Fibroblast of skin of back (primary cell): ENCODE measurements at places on chromosomes 12 and 14.

DNA sequence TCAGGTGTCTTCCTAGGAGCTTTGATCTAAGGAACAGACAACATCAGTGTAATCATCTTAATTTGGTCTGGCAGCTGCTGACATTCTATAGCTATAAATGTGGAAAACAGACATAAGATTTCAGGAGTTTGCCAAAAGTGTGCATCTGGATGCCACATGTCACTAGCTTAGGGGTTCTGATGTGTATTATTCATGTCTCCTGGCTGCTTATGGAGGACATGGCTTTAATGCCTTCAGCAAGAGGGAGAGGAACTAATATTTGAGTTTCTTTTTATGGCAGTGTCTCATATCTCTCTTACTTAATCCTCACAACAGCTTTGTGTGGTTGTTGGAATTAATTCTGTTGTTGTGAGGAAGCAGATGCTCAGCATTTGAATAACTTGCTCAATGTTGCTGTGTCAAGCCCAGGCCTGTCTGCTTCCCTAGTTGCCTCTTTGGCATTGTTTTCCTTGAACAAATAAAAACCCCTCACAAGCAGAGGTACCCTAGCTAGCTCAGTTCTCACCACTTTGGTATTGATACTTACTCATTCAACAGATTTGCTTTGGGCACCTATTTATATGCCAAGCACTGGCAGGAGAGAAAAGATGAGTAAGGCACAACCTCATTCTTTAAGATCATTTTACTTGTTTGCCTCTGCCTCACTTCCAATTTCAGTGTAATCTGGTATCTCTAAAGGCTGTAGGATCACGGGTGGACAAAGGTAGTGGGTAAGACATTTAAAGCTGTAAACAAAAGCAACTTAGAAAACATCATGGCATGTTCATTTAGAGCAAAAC, 39.8 kb upstream of the EID3 start:
- DNase-seq: peak; percentile 14

DNA sequence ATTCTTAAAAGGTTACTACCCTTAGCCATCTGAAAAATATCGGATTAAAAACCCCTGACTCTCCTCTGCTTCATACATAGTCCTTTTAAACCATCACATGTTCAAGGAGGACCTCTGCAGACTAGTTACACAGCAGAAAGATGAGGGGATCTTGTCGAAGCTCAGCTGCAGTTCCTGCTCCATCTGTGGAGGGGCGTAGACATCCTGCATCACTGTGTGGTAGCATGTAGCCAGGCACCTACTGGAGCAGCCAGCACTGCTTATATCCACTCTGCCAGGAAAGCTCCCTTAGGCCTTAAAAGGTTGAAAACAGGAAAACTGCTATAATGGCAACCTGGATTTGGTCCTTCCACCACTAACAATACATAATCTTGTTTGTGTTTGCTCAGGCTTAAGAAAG, 57.6 kb upstream of the STRN3 start:
- no peak for DNase-seq

- peak; percentile 77 for DNase-seq
Measured at GRCh38 chr14:92513204-92513965, at the start of gene RIN3. Gene RIN3, plus strand, starts transcription at chr14:92513781. Its CDS starts 152 bp downstream, at chr14:92513933.

GRCh38 chr12:23795494-23795893, 154.0 kb downstream of the SOX5 start:
- no peak for DNase-seq

DNA sequence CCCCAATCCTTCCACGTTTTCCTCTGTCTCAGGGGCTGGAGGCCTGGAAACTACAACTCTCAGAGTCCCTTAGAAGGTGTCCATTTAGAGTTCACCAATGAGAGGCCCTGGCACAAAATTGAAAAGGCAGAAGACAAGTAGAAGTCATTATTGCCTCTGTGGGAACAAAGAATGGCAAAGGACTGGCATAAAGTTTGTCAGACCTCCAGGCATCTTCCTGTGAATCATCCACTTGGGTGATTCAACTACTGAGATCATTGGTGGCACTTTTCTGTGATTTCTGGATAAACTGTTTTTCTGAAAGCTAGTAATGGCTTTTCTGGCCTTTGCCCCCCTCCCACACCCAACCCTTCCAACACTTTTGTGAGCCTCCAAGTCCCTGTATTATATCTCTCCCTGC, 42.6 kb upstream of the C12orf42 start:
- DNase-seq: peak; percentile 30

DNA sequence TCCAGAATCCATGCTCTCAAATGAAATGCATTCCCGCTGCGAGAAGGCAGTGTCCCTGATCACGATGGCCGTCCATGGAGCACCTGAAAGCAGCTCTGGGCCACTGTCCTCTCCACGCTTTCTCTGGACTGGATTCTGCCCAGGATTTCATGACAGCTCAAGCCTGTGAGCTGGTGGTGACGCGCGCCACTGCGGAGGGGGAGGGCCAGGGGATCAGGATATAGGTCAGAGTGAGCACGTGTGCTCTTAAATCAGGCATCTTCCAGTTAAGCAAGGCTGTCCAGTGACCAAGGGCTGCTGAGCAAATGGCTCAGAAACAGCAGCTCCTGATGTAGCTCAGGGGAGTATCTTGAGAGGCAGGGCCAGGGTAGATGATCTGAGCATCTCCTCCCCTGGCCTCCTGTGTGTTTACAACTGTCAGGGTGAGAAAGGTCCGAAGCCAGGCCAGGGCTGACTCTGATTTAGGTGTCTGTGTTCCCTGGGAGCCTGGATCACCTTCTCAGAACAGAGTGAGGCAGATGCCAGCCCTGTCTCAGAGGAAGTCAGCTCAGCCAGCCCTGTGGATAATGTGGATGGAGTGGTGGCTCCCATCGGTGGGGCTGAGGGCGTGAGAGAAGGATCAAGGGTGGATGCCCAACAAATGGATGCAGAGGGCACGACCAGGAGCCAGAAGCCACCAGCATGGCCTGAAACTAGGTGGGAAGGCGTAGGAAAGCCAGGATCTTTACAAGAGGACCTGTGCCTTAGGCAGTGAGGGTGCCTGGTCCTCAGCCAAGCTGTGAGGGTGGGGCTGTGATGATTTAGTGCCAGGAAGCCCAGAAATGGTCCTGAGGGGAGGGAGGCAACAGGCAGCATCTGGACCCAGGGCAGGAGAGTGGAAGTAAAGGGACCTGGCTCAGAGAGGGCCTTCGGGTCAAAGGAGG, 55.3 kb downstream of the ELK3 start:
- DNase-seq: peak; percentile 25

- DNase-seq: peak; percentile 20
Measured at GRCh38 chr14:36254020-36254624, 66.3 kb downstream of the MBIP start.

DNA sequence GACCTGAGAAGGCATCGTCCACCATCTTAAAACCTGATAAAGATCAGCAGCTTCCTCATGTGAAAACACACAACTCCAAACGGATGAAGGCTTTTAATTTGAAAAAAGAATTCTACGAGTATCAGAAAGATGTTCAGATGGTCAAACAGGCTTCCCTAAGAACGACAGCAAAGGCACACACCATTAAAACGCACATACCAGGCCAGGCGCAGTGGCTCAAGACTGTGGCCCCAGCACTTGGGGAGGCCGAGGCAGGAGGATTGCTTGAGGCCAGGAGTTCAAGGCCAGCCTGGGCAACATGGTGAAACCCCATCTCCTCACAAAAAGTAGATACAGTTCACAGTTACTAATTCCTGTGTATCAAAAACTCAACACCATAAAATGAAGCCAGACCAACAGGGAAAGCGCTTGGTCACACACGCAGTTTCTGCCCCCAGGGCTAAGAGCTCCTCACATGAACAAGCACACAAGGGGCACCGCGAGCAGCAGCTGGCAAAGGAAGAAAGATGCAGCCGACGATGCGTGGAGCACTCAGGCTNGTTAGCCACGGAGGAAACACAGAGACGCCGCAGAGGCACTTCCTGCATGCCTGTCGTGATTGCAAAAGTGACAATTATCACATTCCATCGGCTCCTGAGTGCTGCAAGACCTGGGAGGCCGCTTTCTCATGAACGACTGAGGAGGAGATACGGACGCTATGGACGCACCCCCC, 78.0 kb downstream of the NOC4L start:
- peak; percentile 55 for DNase-seq

DNA sequence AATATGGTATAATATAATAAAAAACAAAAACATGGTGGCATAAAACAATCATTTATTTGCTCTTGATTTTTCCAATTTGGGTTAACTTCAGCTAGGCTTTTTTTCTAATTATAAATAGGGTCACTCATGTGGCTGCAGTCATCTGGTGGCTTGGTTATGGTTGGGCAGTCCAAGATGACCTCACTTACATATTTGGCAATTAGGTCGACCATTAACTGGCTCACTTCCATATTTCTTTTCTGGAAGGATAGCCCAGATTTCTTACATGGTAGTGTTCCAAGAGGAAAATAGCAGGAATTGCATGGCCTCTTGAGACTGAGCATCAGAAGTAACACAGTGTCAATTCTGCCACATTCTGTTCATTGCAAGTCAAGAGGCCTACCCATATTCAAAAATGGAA, 153.4 kb downstream of the FUT8 start:
- DNase-seq: peak; percentile 8

DNA sequence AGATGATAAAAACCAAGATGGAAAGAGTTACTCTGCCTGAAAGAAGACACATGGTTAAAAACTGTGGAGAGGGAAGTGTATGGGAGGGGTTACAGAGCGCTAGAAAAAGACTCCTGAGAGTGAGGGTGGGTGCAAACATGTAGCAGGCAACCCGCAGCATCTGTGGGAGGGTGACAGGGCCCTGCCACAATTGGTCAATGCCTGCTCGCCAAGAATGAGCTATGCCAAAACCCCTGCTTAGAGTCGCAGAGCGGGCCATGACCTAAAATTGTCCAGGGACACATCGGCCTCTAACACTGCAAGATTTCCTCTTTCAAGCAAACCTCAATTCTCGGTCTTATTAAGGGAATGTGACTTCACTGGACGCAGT, 700 bp downstream of the PRKAG1 start:
- DNase-seq: peak; percentile 57

GRCh38 chr12:14244876-14245669, 120.4 kb upstream of the ATF7IP start:
- DNase-seq: no peak

GRCh38 chr14:60980811-60981632, at the start of the genes SLC38A6 and TRMT5:
Gene SLC38A6, plus strand, starts transcription at chr14:60981245. Its CDS starts 33 bp downstream, at chr14:60981278.
Gene TRMT5, minus strand, starts transcription at chr14:60981079. Its CDS starts 106 bp downstream, at chr14:60980973.
- peak; percentile 97 for DNase-seq

DNA sequence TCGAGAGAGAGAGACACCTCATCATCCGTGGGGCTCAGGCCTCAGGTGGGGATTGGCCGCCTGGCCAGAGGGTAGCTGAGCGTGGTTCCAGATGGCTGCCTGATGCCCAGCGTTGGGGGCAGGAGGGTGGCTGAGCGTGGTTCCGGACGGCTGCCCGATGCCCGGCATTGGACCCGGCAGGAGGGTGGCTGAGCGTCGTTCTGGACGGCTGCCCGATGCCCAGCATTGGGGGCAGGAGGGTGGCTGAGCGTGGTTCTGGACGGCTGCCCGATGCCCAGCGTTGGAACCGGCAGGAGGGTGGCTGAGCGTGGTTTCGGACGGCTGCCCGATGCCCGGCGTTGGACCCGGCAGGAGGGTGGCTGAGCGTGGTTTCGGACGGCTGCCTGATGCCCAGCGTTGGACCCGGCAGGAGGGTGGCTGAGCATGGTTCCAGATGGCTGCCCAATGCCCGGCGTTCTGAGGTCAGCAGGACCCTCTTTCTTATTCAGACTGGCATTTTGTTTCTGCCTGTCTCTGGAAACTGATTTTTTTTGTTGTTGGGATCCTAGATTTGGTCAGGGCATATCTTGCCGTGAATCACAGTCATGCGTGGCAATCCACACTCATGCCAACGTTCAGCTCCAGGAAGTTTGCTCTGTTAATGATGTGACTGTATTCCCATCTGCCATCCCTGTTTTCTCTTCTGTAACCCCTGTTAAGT, 40.7 kb downstream of the GALNT9 start:
- DNase-seq: no peak
